Fibroblast of skin of right quadriceps (primary cell): ENCODE measurements at places on chromosomes 6 and 20.

DNA sequence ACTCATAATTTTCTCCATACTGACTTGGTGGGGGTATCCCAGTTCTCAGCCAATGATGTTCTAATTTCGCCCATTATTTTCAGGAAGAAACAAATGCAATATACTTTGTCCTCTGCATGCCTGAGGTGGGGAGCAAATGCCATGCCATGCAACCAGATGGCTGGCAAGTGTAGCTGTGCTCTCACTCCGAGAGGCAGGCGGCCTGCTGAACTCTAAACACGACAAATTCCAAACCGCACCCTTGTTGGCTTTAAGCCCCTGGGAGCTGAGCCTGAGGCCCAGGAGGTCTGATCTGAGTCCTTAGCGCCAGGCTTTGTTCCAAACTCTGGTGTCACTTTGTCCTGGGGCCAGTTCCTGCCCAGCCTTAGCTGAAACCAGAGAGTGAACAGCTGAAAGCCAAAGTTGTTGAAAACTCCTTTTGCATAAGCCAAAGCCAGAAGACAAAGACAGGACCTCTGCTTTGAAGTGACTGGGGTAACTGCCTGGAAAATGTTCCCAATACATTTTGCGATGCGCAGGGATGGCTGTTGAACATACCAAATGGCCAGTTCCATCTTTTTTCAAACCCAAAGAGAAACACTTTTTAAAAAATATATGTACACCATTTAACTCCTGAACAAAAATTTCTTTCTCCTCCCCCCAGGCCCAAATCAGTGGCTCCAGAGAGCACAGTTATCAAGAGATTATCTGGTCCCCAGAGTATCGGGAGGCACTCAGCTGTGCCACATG, 46.2 kb downstream of the TTI1 start:
- peak; percentile 21 for DNase-seq

DNA sequence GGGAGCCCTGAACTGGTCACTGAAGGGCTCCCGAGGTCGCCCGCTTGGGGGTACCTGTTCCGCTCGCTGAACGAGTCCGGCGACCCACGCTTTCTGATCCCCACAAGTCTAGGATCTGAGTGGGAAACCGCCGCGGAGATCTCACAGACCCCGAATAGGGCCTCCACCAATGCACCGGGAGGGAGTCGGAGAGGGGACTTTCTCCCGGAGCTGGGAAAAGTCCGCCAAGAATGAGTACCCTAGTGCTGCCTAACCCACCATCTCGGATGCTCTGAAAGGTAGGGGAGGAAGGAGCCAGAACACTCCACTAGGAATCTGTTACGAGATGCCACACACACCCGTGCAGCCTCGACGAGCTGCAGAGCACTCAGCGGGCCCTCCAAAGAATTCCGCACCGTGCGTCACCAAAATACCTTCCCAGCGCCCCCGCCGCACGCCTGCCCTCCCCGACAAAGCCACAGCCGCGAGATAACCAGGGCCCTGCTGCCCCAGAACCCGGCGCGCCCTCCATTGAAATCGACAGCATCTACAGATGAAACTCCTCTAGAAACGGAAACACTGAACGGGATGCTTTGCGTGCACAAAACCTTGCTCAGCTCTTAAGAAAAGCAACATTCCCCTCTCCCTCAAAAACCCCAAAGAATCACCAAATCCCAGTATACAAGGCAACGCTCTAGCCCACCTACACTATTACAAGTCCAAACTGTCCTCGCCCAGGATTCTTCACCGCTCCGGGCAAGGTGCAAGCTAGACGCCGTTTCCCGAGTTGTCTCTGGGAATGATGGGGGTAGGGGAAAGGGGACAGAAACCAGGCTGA, 686 bp downstream of the COL12A1 start:
- peak; percentile 79 for DNase-seq

- no peak for DNase-seq
Observed at GRCh38 chr6:25303254-25303653, 24.1 kb downstream of the CARMIL1 start.

DNA sequence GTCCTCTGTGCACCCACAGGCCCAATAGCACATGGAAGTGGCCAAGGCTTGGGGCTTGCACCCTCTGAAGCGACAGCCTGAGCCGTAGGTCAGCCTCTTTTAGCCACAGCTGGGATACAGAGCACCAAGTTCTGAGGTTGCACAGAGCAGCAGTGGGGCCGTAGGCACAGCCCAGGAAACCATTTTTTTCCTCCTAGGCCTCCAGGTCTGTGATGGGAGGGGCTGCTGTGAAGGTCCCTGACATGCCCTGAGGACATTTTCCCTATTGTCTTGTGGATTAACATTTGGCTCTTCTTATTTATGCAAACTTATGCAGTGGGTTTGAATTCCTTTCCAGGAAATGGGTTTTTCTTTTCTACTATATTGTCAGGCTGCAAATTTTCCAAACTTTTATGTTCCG, 878.7 kb upstream of the MAN1A1 start:
- no peak for DNase-seq

GRCh38 chr20:40442181-40442963, 246.7 kb downstream of the MAFB start:
- DNase-seq: peak; percentile 19

DNA sequence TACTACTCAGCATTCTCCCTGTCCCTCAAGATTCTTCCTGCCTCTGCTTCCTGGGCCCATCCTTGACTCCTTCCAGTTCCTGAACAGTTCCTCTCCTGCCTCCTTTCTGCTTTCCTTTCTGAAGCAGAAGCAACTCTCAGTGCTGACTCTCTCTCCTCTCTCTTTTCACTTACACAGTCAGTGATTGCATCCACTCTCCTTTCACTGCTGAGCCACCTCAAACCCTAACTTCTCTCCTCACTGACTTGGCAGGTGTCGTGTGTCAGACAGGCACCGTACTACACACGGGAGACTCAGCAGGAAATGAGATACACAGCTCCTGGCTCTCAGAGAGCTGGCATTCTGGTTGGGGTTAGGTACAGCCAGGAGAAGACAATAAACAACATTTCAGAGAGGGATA, 5.6 kb downstream of the ABHD16A start:
- no peak for DNase-seq

- DNase-seq: no peak
Observed at GRCh38 chr20:61303675-61304074, 51.6 kb downstream of the CDH4 start.

DNA sequence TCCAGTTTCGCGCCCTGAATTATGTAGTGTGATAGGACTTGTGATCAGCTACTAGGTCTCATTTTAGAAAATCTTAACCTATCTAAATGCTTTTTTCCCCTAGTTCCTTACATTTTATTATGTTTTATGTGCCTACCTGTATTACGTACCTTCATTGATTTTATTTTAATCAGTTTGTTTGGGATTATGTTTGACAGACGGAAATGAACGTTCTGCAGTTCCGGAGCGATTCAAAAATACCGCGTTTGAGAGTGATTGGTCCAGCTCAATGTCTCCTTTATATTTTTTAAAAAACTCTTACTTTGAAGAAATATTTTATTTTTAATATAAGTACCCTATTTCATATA, 114.3 kb upstream of the BTN3A2 start:
- no peak for DNase-seq

GRCh38 chr6:143598466-143599080, 79.2 kb upstream of the PHACTR2 start:
- no peak for DNase-seq

GRCh38 chr6:165662749-165663376, at the start of gene PDE10A:
PDE10A (minus strand) TSS chr6:165663241; CDS start chr6:165662811, 430 bp downstream.
- DNase-seq: peak; percentile 25

- peak; percentile 21 for DNase-seq
Observed at GRCh38 chr6:117976030-117976651, 69.1 kb downstream of the SLC35F1 start.

- peak; percentile 76 for DNase-seq
Observed at GRCh38 chr6:3162565-3163247, 5.4 kb upstream of the TUBB2A start.

DNA sequence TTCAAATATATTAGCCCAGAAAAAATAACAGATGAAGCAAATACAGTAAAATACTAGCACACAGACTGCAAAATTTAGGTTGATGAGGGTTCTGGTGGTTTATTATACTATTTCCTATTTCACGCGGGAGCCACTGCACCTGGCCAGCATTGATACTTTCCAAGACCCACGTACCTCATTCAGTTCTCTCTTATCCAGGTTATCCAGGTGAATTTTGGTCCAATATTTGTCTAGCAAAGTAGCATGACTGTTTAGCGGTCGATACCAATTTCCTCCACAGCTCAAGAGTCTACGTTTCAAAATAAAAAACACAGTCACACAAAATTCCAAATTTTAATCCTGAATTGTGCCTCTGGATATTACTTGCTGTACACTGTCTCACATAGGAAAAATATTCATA, 34.8 kb downstream of the MDN1 start:
- no peak for DNase-seq

- peak; percentile 6 for DNase-seq
Observed at GRCh38 chr6:106628658-106629102, 618 bp downstream of the RTN4IP1 start.
